ENCODE measurements at places on chromosomes 16 and 17.

GRCh38 chr17:27402943-27403342 lies 53.3 kb upstream of the KSR1 start:
- no peak for DNase-seq

DNA sequence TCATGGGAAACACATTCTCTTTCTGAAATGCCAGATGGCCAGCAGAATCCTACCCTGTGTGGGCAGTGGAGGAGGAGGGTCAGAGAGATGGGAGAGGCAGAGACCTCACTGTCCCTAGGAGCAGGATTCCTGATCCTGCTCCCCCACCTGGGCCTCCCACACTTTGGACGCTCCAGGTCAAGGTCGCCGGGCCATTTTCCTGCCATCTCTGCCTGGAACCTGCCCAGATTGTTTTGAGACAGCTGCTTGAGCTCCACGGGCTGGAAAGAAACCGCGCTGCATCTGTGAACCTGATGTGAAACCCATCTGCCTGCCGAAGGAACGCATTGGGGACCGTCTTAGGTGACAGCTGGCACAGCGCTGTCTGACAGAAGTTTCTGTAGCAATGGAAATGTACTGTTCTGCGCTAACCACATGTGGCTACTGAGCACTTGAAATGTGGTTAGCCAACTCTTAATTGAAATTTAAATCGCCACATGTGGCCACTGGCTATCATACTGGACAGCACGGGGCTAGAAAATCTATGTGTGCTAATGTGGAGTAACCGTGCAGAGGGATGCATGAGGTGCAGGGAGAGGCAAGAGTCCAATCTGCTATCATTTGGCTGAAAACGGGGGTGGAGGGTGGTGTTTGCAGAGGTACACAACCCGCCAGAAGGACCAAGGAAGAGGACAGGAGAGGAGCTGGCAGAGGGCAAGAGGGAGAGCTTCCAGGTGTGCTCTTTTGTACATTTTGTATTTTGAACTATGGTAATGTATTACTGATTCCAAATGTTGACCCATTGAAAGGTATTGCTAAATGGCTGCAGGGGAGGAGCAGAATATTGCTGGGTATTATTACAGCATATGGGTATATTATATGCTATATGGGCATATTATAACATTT lies 15.4 kb upstream of the NUBP1 start:
- DNase-seq, result no peak

DNA sequence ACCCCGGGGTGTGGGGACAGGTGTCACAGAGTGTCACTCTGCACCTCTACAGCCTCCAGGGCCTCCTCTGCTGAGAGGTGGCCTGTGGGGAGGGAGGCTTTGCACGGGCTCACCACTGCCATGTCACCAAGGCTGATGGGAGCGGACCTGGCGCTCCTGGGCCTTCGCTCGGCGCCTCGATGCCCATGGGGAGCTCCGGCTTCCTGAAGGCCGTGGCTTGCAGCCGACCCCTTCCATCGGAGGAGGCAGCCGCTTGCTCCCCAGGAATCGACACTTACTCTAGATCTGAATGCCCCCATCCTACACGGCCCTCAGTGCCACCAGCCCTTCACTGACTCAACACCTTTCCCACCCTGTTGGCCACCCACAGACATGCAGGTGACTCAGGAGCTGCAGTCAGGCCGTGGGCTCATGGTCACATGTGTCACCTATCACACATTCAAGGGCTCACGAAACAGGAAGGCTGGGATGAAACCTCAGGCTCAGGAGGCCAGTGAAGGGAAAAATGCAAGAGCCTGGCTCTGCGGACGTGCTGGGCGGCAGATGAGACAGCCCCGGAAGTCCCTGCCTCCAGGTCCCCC lies 11.9 kb downstream of the LGALS3BP start:
- no peak for DNase-seq

GRCh38 chr17:57033296-57033695 lies 51.8 kb upstream of the AKAP1 start:
- no peak for DNase-seq

- peak; percentile 26 for DNase-seq
These were observed 3.5 kb upstream of the LASP1NB start for GRCh38 chr17:38921756-38922411.

DNA sequence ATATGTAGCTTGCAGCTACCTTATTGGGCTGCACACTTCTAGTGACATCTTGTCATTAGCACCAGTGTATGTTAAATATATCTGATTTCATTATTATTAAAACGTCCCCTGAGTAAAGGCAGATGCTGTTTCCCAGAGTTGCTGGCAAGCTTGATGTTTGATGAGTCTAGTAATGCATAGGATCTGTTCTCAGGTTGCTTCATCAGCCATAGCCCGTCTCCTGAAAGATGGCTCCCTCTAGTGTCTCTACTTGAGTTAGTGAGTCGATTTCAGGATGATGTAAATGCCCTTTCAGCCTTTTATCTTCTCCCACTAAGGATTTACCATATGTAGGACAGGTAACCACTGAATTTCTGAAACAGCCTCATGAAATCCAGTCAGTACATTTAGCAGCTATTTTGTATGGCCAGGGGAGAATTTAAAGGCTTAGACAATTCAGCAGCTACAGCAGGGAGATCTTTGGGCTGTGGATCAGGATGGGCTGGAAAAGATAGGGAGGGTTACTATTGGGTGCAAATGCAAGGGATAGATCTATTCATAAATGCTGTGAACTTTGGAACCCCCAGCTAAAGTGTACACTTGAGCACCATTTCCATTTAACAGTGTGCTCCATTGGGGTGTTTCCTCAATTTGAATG lies 376.3 kb downstream of the CNTNAP4 start:
- no peak for DNase-seq

DNA sequence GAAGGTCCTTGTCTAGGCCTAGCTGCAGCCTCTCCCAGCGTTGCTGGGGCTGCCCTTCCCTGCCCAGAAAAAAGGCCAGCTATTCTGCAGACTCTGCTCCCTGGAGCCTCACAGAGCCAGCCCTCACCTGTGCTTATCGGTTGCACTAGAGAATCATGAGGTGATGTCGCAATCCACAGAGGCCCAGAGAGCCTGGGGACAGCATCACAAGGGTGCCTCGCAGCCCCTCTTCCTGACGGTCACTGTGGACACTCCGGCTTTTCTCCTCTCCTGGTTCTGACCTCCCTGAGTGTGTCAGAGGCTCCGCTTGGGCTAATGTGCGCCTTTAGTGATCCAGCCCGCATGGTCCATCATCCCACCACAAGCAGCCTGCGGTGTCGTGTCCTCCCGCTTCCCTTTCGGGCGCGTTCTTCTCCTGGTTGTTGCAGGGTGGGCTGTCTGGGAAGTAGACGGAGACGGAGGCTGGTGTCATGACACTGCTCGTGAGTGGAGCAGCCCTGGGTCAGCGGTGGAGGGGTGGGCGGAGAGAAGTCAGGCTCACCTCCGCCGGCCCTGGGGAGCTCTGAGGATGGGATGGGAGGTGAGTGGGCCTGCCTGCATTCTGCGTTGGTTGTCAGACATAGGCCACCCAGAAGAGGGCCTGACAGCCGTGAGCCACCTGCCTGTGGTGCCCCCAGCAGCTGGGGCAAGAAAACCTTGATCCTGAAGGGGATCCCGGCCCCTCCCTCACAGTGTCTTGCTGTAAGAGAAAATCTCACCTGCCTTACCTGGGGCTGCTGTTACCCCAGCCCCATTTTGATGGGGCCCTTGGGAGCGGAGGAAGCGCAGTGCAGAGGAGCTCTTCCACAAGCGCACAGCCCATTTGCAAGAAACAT lies 165.9 kb upstream of the CHMP6 start:
- DNase-seq, result no peak

- DNase-seq, result no peak
These were observed 482.6 kb downstream of the NPIPA7 start for GRCh38 chr16:16861546-16861945.

DNA sequence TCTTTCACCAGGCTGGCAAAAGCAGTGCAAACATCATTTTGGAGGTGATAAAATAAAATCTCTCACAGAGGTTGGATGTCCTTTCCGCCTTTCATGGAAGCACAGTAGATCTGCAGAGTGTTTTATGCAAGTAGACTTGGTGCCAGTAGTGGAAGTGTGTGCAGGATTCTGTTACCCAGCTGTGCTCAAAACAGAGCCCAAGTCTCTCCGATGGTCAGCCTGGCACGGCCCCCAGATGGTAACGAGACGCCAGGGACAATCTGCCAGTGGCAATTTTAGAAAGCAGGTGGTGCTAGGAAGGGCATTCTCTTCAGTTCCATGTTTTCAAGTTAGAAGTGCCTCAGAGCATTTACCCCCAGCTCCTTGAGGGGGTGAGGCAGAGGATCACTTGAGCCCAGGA lies 1.5 kb upstream of the MTHFSD start:
- DNase-seq, result no peak

GRCh38 chr16:31460582-31461002 lies 1.3 kb downstream of the ARMC5 start:
- no peak for DNase-seq

DNA sequence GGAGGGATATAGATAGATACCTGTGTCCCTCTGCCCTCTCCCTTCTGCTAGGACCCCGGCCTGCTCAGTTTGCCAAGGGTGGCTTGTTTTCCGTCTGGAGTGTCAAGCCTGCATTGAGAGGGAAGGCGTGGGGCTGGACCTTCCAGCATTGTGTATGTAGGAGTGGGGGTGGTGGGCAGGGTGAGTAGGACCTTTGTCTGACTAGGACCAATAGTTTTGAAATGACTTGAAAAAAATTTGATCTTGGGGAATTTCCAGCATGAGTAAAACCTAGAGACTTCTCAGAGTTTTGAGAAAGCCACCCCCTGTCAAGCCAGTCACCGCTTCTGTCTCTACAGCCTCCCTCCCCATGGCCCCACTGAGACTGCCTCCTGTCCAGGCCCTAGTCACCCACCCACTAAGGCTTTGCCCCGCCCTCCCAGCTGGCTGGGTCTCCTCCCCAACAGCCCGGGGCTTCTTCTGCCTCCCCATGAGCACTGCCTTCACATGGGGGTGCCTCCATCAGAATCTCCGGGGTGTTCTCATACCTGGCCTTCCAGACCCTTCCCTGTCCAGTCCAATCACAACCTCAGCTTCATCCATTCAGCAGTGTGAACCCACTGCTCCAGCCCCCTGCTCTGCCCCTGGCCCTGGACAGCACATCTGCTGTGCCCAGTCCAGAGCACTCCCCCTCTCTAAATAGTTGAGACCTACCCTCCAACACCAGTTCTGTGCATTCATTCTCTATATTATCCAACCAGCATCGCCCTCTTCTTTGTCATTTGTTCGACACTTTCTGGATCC lies 207.0 kb downstream of the MSI2 start:
- DNase-seq, result no peak

DNA sequence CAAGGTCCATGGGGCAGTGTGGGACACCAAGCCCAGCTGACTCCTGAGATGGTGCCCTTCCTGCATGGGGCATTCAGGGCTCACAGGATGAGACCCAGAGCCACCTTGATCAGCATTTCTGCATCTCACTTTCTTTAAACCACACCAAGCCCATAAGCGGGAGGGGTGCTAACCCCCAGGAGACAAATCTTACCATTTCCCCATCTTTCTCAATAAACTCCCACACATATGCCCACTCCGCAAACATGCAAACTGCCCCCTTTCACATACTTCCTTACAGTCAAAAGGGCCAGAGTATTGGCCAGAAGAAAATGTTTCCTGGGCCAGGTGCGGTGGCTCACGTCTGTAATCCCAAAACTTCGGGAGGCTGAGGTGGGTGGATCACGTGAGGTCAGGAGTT lies 3.7 kb upstream of the SLC39A11 start:
- peak; percentile 44 for DNase-seq

DNA sequence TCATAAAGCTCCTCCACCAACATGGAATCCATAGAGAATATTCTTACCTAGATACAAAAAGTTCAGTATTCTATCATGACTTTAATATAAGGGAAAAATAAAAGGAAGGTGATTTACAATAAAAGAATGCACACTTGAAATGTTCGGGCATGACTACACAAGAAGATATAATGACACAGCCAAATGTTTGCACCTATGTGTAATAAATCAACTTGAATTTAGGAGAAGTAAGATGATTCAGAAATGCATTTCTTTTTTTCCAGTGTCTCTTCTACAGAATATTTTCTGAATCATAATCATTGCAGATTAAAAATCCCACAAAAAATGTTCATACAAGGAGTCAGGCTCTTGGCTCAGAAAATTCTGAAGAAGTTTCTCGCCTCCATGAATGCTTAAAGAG lies 404.0 kb upstream of the HSBP1 start:
- no peak for DNase-seq

- DNase-seq, result no peak
These were observed 26.6 kb downstream of the STH start for GRCh38 chr17:46025510-46026165.

- DNase-seq, result peak; percentile 18
These were observed 13.9 kb downstream of the BRD7 start for GRCh38 chr16:50354629-50355456.

DNA sequence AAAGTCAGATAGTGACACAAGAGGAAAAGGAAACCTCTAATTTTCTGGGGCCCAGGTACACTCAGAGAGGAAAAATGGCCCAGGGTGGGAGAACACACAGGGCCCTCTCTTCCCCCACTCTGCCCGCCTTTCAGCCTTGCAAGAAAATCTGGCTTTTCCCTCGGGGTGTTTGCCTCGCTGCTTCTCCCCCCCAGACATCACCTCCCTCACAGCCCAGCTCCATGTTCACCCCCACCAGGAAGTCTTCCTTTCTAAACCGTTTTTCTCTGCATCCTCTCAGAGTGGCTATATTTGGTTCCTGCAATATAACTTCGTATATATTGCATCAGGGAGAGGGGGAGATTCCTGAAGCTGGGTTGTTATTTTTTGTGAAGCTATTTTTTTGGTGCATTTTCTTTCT lies 27.3 kb downstream of the RPRML start:
- no peak for DNase-seq

DNA sequence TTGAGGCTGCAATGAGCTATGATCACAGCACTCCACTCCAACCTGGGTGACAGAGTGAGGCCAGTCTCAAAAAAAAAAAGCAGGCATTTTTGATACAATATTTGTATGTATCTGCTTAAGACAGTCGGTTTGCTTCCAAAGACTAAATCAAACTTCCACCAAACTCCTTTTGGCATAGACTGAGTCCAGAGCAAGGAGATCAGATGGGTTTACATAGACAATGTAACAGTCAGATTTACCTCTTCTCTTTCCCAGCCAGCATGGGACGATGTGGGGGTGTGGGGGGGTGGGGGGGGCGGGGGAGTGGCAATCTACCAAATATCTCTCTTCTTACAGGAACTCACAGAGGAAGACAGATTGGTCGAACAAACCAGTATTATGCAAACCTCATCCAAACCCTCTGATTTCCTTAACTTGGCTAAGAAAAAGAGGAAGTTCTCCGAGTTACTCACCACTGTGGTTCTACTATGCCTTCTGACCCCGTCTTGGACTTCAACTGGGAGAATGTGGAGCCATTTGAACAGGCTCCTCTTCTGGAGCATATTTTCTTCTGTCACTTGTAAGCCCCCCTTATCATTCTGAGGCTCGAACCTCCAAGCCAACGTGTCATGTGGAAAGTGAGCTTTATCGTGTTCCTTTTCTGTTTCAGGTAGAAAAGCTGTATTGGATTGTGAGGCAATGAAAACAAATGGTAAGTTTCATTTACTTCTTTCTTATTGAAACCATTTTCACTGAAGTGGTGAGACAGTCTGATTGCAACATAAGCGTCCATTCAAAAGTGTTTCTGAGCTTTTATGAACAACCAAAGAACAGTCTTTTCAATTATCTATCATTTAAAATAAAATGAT lies at the start of gene MILR1:
Gene MILR1 (plus strand): TSS at position 451 of the 848 bp plus-strand sequence. CDS start 54 bp downstream, at position 505.
- DNase-seq, result peak; percentile 99
